ENCODE measurements at places on chromosomes 16 and 17.

DNA sequence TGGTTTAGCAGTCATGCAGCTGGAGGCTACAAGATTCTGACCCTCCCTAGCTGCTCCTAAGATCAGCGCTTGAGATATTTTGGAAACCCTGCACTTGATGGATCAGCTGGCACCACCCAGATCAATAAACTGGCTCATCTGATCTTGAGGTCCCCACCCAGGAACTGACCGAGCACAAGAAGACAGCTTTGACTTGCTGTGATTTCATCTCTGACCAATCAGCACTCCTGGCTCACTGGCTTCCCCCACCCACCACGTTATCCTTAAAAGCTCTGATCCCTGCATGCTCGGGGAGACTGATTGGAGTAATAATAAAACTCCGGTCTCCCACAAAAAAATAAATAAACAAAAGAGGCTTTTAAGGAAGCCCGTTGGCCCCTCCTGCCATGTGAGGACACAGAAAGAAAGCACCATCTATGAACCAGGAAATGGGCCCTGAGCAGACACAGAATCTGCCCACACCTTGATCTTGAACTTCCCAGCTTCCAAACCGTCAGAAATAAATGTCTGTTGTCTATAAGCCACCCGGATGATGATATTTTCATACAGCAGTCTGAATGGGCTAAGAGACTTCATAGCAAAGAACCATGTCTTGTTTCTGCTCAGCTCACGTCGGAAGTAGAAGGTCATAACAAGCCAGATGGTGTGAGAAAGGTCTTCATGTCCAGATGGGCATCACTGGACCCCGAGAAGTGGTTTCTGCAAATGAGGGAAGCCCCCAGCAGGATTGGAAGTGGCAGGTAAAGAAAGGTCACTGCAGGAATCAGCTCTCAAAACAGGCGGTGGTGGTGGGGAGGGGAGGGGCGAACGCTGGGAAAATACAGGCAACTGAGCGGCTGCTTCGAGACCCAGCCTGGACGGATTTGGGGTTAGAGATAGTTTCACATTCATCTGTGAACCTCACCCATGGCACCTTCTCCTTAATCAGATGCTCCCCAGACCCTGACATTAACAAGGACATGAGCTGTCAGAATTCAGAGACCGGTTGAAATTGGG lies 19.8 kb upstream of the RPH3AL start:
- no peak for DNase-seq

- DNase-seq = no peak
Observed at GRCh38 chr16:64773184-64773583, 348.7 kb downstream of the CDH11 start.

- DNase-seq = peak; percentile 40
Observed at GRCh38 chr16:69105501-69106361, at the start of gene HAS3. TSS of gene HAS3 (plus strand) at chr16:69105653. CDS start at chr16:69109396, 3,743 bp downstream.

DNA sequence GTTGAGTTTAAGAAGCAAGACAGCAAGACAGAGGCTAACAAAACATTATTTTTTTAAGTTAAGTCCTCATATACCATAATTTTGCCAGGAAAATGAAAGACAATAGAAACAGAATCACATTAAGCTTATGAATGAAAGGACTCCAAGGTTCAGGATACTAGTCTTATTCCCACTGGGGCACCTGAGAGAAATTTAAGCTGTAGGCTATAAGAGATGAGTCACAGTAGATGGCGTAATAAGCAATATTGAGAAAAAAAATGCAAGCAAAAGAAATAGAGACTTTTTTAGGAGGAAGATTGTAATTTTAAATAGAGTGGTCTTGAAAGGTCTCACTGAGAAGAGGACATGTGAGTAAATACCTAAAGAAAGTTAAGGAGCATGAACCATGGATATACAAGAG lies 57.1 kb upstream of the KIF2B start:
- DNase-seq = no peak

GRCh38 chr17:78905116-78905515 lies 2.1 kb upstream of the CEP295NL start:
- no peak for DNase-seq

DNA sequence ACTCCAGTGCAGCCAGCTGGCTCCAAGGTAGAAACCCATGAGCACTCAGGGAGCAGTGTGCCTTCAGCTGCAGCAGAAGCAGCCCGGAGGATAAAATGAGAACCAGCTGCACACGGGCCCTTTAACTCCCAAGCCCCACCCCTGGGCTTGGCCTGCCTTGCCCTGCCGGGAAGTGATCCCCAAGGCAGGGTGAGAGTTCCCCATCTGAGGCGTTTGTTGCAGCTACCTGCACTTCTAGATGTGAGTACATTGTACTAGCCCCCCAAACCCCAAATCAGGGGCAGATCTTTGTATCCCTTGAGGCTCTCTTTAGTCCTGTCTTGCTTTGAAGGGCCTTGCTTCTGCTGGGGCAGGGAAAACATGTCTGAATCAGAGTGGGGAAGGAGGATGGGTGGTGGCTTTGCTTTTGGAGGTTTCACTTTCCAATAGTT lies at the start of gene MVP:
MVP (plus strand) TSS at position 192 of the 431 bp plus-strand sequence. CDS start 10,088 bp downstream, outside the sequence.
- DNase-seq = no peak

DNA sequence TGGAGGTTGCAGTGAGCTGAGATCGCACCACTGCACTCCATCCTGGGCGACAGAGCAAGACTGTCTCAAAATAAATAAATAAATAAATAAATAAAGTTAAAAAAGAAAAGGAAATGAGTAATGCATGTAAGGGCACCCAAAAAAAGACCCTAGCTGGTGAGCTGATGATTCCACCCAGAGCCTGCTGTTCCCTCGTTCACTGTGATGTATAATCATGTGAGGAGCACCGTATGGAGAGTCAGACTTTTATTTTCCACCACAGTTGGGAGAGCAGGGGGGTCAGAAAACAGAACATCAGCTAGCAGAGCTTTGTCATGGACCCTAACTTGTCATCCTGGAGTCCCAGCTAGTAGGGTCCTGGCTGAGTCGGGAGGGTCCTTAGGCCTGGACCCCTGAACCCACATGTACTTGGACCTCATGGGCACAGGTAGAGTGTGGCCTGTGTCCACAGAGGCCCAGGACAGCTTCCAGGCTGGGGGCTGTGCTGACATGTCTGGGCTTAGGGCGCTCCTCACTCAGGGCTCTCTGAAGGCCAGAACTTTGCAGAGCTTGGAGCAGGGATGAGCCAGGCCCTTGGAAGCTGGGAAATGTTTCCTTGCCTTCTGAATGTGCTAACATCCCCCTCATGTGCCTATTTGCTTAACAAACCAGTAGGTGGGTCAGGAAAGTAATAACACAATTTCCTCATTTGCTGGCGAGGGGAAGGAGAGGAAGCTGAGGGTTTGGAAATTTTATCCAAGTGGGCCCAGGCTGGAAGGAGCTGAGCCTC lies 18.8 kb upstream of the LASP1NB start:
- no peak for DNase-seq

GRCh38 chr17:51046514-51047384 lies 73.9 kb downstream of the SPAG9 start:
- DNase-seq = peak; percentile 97

DNA sequence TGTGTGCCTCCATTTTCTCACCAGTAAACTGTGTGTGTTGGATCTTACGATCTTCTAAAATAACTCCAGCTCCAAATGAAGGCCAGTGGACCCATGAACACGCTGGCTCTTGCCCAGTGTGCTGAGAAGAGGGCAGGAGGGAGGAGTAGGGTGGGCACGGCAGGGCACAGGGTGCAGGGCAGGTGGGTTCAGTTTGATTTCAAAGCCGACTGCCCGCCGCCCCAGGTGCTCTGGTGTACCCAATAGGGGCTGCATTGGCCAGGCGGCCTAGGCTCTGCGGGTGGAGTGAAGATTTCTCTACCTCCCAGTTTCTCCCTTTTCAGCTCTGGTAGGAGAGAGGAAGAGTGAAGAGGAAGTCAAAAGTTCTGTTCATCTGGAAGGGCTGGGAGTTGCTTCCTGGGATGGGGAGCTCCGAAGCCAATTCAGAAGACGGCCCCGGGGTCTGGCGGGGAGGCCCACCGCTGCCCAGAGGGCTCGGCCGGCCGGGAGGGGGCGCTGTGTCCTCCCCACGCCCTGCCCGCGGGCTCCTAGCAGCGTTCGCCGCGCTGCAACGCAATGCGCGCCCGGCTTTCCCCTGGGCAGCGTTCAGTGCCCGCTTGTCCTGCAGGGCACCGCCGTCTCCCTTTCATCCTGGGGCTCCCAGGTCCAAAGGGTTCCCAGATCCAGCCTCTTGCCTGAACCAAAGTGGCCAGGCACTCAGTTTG lies 1.1 kb upstream of the CRHR1 start:
- DNase-seq = peak; percentile 64

DNA sequence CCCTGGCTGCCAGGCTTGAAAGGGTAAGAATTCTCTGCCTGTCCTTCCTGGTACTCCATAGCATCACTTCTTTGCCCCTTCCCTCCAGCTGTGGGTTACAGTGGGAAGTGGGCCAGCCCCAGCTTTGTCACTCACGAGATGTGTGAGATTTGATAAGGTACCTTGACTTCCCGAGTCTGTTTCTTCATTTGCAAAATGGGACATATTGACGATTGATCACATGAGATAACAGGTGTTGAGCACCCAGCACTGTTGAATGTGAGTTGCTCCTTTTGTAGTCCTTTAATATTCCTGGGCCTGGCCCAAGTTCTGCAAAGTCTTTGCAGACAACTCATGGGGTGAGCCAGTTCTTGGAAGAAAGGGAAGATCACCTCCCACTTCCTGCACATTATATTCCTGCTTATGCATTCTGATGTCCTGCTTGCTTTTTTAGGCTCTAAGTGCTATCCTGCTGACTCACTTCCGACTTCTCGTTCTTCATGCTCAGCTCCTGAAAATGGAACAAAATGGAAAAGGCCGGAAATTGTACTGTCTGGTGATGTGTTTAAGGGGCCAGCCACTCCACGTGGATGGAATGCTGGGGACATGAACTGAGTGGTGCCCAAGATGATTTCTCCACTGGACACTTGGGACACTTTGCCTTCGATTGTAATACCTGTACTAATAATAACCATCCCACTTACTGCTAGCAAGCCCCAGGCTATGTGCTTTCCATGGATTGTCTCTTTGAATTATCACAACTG lies 8.3 kb upstream of the NLK start:
- no peak for DNase-seq

GRCh38 chr16:20901436-20902112 lies 1.0 kb downstream of the LYRM1 start:
- peak; percentile 22 for DNase-seq

DNA sequence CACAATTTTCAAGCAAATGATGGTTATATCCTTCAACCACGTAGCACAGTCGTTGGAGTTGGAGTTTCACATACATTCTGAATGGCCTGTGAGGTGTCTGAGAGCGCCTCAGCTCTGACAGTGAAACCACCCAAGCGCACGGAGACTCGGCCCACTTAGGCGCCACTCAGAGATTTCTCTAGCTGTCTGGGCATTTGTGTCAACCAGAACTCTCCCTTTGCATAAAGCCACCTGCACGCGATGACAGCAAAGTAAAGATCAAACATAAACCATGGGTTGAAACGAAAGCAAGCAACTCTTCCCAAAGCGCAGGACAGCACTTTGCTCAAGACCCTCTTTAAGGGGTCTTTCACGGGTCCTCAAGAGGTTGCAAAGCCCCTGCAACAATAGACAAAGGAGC lies 533 bp downstream of the SLC6A4 start:
- DNase-seq = peak; percentile 12

- DNase-seq = no peak
Observed at GRCh38 chr16:10526962-10527361, 53.4 kb downstream of the EMP2 start.

DNA sequence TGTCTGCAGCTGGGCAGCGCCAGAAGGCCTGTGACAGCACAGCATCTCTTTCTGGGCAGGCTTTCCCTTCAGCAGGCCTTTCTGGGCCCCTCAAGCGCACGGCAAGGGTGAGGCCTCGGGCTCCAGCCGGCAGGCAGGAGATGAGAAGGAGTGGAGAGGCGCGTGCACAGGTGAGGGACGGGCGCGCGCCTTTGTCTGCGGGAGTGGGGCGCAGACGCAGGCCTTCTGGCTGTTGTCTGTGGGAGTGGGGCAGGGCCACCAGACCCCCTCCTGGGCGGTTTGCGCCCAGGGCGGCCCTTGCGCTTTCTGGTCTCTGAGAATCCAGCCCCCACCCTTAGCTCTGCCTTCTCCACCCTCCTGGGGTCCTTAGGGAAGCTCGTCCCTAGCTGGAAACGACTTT lies 6.5 kb downstream of the ZNF205 start:
- no peak for DNase-seq

- DNase-seq = no peak
Observed at GRCh38 chr17:4772235-4772613, 538 bp downstream of the TM4SF5 start.

- no peak for DNase-seq
Observed at GRCh38 chr16:53809088-53809932, 105.4 kb downstream of the FTO start.

GRCh38 chr17:17269926-17270773 lies 10.9 kb downstream of the COPS3 start:
- no peak for DNase-seq

DNA sequence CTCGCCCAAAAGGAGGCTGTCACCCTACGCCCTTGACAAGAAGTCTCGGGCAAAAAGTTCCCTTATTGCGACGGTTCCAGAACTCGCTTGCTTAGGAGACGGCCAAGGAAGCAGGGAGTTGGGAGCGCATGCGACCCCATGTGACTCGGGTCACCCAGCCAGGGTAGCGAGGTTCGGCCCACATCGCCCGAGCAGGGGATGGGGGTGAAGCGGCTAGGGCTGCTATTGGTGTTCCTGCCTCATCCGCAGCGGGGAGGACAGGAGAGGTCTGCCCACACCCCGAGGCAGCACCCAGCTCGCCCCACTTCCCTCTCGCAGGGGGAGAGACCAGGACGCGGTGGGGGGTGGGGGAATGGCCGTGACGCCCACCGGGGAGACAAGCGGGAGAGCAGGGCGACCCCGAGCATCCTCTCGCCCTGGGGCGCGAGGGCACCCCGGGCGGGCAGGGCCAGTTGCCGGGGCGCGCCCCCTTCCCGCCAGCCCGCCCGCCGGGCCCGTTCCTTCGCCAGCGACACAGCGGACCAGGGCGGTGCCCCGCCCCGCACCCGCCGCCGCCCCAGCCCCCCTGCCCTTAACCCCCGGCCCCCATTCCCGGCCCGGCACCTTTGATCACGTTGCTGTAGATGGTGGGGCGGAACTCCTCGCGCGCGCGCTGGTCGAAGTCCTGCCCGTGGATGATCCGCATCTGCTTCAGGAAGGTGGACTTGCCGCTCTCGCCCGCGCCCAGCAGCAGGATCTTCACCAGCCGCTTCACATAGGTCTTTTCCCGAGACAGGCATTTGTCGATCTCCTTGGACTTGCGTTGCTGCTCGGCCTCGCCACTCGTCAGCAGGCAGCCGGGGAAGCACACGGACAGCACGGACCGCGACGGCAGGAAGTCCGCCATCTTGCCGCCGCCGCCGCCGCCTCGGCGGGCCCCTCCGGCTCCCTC lies 567 bp downstream of the GNA13 start:
- no peak for DNase-seq

- DNase-seq = peak; percentile 22
Observed at GRCh38 chr17:55496094-55496881, 15.0 kb downstream of the SMIM36 start.
